ENCODE measurements at places on chromosomes 12 and 14.

- DNase-seq, result no peak
Observed at GRCh38 chr12:122855928-122856831, 20.9 kb downstream of the HIP1R start.

- DNase-seq, result no peak
Observed at GRCh38 chr14:94897082-94897481, 127.2 kb upstream of the GSC start.

DNA sequence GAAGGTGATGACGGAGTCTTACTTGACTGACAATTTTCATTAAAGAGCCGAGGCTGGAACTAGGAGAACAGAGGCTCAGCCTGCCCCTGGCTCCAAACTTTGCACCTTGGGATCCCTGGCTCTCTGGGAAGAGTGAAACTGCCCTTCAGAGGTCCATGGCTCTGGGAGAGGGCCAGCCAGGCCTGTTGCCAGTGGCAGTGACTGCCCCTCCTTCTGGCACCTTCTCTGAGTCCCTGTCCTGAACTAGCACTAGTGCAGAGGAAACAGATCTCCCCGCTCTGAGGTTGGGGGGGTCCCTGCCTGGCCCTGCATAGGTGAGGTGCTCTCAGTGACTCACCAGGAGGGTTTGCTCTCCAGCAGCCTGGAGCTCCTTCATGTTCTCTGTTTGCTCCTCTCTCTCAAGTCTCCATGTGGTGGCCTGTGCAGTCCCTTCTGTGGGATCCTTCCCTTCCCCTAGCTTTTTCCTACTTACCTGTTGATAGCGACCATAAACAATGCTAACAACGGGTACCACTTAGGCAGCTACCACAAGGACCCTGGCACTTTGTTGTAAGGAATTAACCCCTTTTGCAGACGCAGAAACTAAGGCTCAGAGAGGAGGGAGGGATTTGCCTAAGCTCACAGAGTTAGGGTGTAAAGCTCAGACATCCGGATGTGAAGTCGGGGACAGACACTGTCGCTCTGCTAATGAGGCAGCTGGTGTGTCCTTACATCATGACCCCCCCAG is 22.4 kb downstream of the FAM222A start:
- DNase-seq, result no peak

- DNase-seq, result no peak
Observed at GRCh38 chr14:50985124-50985858, 41.0 kb upstream of the PYGL start.

DNA sequence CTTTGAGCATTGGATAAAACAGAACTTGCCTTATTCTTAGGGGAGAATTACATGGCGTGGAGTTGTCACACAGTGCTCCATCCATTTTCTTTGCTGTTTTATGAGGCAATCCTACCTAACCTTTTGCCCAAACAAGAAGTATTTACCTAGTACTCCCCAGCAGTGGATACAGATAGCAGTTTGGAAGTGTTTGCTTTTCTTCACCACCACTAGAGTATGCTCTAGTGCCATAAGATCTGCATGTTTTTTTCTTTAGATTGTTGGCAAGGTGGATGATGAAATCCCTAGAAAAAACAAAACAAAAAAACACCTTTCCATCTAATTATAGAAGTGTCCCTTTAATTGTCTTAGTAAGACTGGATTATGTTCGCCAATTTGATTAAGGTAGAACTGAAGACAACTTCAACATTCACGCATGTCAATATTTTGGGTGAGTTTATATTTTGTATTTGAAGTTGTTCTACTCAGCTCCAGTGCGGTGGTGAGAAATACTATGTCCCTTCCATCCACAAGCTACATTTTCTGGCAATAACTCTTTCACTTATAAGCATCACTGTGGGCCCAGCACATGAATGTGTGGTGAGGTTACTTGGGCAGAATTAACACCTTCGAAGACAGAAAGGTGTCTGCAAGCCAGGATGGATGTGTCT is 23.6 kb upstream of the TMEM260 start:
- no peak for DNase-seq

- no peak for DNase-seq
Observed at GRCh38 chr12:66030217-66030781, 100.3 kb downstream of the LLPH start.

DNA sequence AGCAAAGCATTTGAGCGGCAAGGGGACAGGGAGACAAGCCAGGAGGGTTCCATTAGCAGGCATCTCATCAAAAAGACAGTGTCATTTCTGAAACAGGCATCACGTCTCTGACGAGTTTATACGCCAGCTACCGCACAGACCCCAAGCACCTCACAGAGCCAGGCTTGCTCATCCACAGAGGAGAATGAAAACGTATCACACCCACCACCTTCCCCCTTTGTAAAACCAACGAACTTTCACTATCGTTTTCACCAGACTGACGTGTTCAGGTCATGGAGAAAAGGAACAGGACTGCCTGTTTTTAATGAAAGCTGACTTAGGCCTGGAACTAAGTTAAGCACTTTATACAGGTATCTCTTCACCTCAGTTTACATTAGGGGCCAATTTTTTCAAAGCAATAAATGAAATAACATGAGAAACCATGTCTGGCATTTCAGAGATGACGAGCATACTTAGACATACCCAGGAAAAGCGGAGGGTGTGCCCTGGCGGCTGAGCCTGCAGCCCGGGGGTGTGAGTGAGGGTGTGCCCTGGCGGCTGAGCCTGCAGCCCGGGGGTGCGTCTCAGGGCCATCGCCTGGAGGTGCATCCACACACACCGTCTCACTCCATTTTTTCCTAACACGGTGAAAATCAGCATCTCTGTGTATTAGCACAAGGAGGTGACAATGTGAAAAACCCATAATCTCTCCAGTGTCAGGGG is 41.9 kb downstream of the STX2 start:
- DNase-seq, result peak; percentile 63

GRCh38 chr12:111457577-111457976 is 51.9 kb downstream of the SH2B3 start:
- no peak for DNase-seq

DNA sequence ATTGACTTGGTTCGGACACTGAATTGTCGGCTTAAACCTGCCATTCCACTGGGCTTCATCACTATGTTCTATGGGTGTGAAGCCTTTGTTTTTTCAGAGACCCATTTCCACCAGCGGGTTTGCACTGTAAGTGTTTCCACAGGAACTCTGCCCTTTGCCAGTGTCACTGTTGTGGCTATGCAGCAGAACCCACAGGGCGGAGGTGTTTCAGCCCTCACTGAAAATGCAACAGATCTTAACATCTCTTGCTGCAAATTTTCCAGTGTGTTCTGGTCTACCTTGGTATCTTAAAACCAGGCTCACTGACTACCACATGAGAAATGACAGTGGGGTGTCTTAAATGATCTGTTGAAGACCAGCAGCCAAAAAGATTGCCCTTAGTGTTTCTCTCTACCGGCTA is 21.1 kb downstream of the PRKCH start:
- peak; percentile 90 for DNase-seq

GRCh38 chr14:90512329-90512991 is 115.6 kb downstream of the CALM1 start:
- DNase-seq, result no peak

GRCh38 chr12:10562306-10562933 is 51.0 kb downstream of the MAGOHB start:
- peak; percentile 71 for DNase-seq

DNA sequence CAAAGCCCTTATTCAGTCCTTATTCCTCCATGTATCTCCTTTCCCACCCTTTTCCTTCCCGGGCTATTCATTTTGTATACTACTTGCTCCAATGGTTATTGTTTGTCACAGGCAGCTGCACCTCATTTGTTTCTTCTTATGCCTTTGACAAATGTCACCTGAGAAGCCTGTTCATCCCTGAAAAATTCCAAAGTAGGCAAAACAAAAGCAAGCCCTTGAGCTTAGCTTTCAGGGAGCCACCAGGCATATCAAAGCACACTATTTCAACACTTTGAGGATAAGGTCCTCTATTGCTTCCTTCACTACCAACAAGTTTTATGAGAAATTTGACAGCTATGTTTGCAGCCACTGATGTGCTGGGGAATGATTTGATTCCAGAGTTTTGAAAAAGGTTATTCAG is 738.7 kb upstream of the LMO3 start:
- no peak for DNase-seq

- no peak for DNase-seq
Observed at GRCh38 chr14:95503365-95504134, 12.9 kb downstream of the SYNE3 start.

GRCh38 chr12:93015871-93016751 is 87.0 kb upstream of the EEA1 start:
- DNase-seq, result no peak

GRCh38 chr12:115375186-115375991 is 691.4 kb upstream of the TBX3 start:
- DNase-seq, result no peak

DNA sequence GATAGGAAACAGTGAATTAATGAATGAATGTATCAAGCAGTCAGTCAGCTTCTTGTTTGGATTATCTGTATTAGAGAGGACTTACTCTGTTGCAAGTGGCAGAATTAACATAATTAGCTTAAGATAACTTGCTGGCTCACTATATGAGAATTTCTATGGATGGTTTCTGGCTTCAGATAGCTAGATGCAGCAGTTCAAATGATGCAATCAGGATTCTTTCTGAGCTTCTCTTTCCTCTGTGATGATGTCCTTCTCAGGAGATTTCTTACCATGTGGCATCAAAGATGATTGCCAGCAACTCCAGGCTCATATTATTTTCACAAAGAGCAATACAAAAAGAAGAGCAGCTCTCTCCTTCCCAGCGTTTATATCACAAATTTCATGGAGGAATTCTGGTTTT is 30.7 kb downstream of the FRMD6 start:
- DNase-seq, result no peak

DNA sequence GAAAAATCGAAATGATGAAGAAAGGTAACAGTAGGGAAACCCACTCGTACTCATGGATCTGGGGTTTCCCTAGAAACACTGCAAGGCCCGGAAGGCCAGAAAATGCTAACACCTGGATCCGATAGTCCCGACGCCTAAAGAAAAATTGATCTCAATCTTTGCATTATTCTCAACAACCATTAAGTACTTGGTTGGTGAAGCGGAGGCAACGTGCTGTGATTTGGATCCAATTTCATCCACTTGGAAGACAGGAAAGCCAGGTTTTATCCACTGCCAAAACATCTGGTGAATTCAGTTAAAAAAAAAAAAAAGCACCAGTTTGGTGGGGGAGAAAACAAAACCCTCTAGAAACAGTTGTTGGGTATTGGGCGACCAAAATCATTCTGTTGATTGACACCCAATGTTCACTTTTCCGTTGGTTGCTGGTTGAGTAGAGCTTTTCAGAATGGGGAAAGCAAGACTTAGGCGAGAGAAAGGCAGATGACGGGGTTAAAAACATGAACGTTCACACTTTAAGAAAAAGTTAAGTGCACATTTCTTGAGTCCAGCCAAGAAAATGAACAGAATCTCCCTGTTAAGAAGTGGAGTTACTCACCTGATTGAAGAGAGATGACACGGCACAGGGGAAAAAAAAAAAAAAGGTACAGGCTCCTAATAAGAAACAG is 41.9 kb upstream of the MED13L start:
- no peak for DNase-seq

GRCh38 chr14:97703006-97703760 is 906.0 kb downstream of the VRK1 start:
- peak; percentile 45 for DNase-seq

DNA sequence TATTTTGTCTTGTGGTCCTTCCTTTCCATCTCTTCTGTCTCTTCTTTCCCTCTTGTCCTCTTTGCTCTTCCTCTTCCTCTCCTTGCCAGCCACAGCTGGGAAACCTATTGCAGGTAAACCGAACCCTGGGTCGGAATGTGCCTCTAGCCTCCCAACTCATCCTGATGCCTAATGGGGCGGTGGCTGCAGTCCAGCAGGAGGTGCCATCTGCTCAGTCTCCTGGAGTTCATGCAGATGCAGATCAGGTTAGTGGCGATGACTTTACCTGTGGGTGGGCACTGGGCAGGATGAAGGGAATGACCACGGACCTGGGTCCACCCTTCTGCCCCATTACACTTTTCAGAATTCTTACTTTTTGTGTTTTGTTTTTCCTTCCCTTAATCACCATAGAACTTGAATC is 8.2 kb downstream of the PHC1 start:
- DNase-seq, result no peak

GRCh38 chr12:49223590-49224369 is 34.9 kb upstream of the TUBA1A start:
- no peak for DNase-seq

DNA sequence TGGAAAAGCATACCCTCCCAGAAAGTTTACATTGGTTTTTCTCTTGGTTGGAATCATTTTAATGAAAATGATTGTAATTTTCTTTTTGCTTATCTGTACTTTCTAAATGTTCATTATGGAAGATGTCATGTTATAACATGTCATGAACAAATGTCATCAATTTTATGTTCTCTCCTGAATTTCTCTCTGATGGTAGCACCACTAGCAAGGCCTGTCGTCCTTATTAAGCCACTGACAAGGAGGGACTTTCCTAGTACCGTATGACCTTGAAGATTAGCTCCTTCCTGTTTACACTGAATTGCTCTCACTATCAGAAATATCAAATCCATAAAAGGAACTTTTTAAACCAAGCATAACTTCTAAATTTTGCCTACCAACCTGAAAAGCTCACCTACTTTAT is 99.0 kb downstream of the ESR2 start:
- DNase-seq, result peak; percentile 39

- DNase-seq, result no peak
Observed at GRCh38 chr12:20309504-20310148, 58.7 kb upstream of the PDE3A start.

DNA sequence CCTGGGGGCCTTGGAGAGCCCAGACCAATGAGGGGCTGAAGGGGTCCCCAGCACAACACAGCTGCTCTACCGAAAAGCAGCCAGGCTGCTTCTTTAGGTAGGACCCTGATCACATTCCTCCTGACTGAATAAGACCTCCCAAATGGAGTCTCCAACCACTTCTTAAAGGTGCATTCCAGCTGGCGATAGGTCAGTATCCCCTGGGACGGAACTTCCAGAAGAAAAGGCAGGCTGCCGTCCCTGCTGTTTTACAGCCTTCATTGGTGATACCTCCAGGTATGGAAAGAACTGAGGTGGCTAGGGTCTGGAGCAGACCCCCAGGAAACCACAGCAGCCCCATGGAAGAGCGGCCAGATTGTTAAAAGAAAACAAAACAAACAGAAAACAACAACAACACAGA is 340.6 kb downstream of the BTG1 start:
- no peak for DNase-seq

Data from CD4-positive, alpha-beta T cell treated with Interleukin-2 at 100 ng/mL for 4 hours (primary cell).